ELR (cell line): ENCODE measurements at places on chromosomes 6 and 20.

DNA sequence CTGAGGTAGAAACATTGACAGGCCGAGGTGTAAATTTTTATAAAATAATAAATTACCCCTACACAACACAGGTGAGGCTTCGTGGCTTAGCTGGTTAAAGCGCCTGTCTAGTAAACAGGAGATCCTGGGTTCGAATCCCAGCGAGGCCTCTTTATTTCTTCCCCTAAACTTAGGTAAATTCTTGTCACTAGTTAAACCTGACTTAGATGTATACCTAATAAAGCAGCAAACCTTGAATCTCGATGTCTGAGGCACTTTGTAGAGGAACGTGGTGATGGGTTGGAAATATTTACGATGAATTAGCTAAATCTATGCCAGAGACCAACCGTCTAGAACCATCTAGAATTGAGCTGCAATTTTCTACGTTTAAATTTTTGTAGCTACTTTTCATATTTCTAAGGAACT lies 185.6 kb downstream of the OR2B2 start:
- peak; percentile 75 for DNase-seq

GRCh38 chr6:14450133-14450504 lies 332.5 kb downstream of the CD83 start:
- DNase-seq, result no peak

GRCh38 chr20:44516491-44516890 lies 5.4 kb downstream of the SERINC3 start:
- no peak for DNase-seq

DNA sequence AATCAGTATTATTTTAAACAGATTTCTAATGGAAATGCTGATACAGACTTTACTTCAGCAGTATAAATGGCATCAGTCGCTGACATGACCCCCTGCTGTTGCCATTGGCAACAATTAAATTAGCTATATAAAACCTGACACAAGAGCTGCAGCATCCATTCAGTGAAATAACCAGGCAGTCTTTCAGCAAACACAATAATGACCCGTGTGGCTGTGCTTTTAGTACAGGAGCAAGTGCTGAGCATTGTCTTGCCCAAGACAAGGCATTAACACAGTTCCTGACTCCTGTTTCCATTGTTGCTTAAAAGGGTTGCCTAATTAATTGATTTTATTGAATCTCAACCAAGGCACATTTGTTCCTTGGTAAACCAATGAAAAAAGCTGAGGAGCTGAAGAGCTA lies 382.1 kb downstream of the HACE1 start:
- DNase-seq, result no peak

DNA sequence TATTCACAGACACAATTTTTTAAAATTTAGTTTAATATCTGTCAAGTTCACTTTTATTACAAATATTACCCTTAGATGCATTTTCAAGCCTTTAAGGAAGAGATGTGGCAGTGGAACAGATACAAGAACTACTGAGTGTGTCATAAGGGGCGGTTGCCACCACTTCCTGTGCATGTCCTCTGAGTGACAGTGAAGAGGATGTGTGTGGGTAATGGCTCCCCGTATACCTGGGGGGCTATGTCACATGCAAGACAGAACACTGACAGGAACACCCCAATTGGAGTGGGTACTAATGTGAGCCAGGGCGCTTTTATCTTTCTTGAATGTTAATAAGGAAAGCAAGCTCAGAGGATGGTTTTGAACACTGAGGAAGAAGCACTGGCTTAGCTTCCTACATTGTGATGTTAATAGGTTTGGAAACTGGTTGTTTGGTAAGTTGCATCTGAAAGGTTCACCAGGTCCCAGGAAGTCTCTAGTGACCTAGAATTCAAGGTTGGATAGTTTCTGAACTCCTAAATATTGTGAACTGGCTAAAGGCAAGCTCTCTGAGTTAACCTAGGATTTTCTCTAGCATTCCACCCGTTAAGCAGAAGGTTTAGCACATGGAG lies 83.4 kb upstream of the ASF1A start:
- DNase-seq, result peak; percentile 19

GRCh38 chr20:60372822-60373221 lies 414.6 kb downstream of the CDH26 start:
- DNase-seq, result no peak

- no peak for DNase-seq
Measured at GRCh38 chr6:117459204-117459944, 23.1 kb upstream of the DCBLD1 start.

DNA sequence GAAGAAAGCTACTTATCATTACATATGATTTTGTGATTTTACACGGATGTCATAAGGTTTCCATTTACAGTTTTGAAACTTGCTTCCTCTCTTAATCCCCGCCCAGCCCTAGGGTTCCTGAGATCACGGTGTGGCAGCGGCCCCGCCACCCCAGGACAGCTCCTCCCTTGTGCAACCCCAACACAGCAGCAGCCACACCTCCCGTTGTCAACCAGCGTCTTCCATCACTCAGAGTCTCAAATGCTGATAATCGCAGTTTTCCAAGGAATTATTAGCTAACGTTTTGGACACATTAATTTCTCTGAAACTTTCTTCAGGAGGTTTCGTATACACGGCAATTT lies 204.8 kb downstream of the THBS2 start:
- DNase-seq, result no peak

DNA sequence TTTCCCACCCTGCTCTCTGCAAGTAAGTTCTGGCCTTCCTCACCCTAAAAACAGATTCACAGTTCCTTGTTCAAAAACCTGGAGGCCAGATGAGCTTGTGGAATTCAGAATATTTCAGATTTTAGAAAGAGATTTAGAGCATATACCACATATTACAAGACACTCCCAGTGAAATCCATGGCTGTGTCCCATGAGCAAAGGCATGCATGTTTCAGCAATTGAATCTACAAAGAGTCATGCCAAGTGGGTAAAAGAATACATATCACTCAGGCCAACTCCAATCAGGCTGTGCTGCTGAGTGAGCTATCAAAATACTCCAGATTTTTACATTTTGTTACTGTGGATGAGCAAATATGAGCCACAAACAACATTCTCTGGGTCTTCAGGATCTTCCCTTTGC lies 10.2 kb upstream of the NEDD9 start:
- DNase-seq, result no peak

- no peak for DNase-seq
Measured at GRCh38 chr6:156161471-156161870, 615.7 kb upstream of the ARID1B start.

DNA sequence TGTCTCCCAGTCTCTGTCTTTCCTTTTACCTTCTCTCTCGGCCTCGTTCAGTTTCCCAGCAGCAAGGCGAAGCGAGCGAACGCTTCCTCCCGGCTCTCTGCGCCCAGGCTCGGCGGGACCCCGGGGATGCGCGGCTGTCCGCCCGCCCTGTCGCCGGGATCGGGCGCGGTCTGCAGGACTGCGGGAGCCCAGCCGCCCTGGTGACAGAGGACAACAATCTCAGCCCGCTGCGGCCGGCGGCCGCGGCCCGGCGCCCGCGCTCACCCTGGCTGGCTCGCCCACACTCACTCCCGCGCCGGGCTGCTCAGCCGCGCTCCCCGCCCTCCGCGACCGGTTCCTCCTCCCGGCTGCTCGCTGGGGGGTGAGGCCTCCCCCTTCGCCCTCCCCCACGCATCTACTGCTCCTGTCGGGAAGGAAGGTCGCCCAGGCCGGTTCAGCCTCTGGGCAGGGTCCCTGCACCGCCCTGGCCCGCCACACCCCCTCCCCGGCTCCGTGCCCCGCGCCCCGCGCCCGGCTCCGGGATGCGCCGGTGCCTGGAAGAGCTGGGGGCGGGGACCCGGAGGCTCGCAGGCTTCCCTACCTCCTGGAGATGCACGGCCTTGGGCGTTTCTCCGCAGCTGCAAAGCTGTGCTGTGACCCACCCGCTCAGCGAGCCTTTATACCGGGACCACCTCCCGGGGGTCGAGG lies 410 bp downstream of the SYNE1 start:
- DNase-seq, result peak; percentile 32

- DNase-seq, result no peak
Measured at GRCh38 chr6:20954315-20954714, 420.1 kb downstream of the CDKAL1 start.

GRCh38 chr6:161038229-161039031 lies 46.9 kb downstream of the MAP3K4 start:
- peak; percentile 95 for DNase-seq

DNA sequence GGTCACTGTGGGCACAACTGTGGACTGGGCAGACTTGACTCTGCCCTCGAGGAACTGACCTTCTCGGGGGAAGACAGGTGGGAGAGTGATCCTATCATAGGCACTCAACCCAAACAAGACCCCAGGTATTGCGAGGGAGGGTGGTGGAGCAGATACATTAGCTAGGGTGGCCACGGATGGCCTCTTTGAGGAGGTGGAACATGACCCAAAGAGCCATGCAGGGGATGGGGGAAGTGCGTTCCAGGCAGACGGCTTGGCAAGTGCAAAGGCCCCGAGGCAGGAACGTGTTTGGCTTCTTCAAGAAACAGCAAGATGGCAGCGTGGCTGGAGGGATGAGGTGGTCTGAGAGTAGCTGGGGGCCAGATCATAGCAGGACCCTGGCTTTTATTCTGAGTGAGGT lies 167.6 kb downstream of the NFATC2 start:
- no peak for DNase-seq

- no peak for DNase-seq
Measured at GRCh38 chr6:151808371-151809241, 1.1 kb downstream of the ESR1 start.

DNA sequence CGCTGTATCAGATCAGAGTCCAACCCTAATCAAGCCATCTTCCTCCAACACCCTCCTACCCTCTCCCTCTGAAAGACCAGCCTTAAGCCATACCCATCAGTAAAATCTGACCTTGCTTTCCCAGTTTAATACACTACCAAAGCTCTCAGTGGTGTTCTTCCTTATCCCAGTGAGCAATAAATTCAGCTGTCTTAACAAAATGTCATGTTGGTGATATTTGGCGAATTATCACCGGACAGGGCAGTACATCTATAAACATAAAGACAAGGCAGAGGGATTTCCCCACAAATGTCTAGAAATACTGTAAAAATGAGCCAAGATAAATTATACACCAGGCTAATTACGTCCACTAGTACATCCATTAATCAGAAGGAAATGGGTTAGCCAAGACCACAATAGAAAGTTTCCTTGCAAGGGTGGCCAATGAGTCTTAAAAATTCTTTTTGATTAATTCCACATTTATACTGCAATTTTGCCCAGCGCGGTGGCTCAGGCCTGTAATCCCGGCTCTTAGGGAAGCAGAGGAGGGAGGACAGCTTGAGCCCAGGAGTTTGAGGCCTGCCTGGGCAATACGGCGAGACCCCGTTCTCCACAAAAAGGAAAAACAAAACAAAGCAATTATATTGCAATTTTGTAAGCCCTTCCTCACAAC lies 905 bp downstream of the RARS2 start:
- peak; percentile 9 for DNase-seq

GRCh38 chr6:12439296-12439695 lies 149.1 kb downstream of the EDN1 start:
- no peak for DNase-seq
